ENCODE measurements at places on chromosomes 5 and 9.

DNA sequence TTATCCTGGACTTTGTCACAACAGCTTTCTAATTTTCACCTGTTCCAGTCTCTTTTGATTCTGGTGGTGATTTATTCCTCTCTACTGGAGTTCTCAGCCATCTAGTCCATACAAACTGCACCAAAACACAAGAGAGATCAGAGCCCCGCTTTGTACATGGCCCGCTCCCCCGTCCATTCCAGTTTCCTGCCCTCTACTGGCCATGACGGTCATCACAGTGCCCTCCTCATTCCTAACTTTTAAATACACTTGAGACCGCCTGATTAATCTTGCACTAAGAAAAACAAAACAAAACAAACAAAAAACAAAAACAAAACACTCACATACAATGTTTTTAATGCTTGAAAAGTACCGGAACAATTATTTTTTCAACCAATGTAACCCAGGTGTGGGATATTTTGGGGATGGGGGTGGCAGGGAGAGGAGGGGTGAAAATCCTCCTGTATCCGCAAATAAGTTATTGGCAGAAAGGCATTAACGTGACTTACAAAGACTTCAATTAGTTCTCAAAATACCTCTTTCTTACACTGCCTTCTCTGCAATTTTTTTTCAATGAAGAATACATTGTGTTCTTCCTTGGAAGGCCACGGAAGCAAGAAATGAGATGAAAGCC, 84.8 kb upstream of the PAM start:
- peak; percentile 7 for DNase-seq

DNA sequence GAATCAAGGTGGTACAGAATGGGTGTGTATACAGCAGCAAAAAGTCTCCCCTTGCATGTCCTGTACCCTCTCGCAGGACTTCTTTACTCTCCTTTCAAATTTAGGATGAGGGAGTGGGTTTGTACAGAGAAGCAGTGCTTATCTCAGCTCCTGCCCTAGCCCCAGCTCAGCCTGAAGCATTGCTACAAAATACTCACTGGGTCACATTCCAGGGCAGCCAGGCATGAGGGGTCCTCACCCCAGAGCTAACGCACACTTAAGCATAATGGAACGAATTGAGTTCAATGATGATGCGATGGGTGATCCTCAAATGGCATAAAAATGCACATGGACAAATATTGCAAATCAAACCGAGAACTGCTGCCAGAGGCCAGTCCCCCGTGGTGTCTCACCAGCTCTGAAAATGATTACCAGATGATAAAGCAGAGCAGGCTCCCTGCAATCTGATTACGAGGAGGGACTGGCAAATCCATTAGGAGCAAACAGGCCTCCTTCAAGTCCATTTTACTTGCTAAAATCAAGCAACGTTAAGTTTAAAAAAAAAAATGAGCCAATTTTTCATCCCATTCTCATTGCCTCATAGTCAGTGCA, 231.6 kb upstream of the TAS2R1 start:
- DNase-seq: no peak

DNA sequence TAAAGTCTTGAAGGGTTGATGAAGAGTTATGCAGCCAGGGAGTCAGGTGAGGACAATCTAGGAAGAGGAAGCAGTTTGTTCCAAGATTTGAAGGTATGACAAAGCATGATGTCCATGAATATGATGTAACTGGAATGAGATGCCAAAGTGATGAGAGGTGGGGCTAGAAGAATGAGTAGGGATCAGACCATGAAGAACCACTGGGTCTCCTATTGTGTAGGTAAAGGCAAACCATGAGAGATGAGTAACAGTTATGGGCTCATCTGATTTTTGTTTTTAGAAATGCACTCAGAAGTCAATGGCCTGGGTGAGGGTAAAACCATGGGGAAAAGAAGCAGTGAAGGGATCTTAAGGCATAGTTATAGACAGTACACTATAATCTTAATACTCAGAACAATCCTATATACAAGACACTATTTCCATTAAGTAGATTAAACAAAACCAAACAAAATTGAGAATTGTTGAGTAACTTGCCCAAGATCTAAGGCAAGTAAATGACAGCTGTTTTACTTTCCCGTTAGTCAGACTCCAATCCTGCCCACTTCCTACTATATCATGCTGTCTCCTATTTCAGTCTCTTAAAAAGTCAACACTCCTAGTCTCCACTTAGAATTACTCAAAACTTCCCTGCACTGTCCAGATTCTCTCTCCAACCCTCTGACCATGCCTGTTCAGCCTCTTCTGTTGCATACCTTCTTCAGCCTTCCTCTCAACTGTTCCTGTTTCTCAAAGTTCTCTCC, 393.8 kb upstream of the MEF2C start:
- no peak for DNase-seq

- DNase-seq: no peak
Measured at GRCh38 chr9:136021872-136022681, 60.9 kb upstream of the UBAC1 start.

DNA sequence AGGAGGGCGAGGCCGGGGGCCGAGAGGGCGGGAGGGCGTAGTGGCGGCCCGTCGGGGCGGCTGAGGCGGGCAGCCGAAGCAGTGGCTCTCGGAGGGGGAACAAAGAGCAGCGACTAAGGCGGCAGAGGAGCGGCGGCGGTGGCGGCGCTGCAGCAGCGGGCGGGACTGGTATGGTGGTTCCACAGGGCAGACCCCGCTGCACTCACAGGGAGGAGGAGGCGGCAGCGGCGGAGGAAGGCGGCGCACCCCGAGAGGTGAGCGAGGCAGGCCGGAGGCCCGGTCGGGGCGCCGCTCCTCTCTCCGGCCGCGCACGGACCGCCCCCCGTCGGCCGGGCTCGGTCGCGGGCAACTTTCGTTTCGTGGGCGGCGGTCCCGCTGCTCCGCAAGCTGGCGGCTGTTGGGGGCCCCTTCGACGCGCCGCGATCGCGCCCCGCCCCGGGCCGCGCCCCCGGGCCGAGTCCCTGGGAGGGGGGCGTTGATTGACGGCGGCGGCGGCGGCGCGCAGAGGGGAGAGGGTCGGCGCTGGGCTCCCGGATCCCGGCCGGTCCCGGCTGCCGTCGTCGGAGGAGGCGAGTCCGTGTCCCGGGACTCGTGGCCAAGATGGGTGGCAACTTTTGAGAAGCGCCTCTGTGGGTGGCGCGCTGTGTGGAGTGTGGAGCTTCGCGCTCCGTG, 467 bp downstream of the CNOT6 start:
- peak; percentile 40 for DNase-seq

DNA sequence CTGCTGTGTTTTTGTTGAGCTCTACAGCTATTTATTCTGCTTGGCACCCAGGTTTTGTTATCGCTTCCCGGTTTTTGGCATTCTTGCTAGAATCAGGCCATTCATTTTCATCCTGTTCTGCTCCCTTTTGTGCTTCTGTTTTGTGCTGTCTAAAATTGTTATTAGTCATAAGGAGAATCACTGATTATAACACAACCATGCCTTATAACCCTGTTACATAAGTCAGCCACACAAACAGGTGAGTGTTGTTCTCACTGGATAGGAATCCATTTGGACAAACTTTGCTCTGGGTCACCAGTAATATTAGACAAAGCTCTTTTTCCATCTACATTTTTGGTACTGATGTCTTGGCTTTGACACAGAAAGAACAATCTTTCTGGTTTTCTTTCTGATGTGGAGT, 622.8 kb downstream of the PSAT1 start:
- DNase-seq: no peak

GRCh38 chr5:56610093-56610698, 205.2 kb upstream of the MAP3K1 start:
- DNase-seq: no peak

- DNase-seq: no peak
Measured at GRCh38 chr9:136799079-136799853, 3.1 kb downstream of the CCDC183 start.

GRCh38 chr5:59186623-59187022, 603.7 kb downstream of the RAB3C start:
- DNase-seq: no peak

DNA sequence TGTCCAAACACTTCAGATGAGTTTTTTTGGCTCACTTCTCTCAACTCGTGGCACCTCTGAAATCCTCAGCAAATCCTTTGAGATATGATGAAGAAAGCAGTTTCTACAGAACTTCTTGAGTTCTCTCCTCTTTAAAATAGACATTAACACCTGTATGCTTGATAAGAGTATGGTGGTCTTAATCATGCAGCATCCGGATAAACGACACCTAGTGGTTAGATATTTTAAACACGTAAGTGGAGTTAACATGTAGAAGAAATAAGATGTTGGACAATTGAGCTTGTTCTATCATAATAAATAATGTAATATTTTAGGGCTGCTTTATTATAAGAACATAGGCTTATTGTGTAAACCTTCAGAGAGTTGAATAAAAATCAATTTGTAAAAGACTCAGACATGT, 324.8 kb downstream of the CYLC2 start:
- no peak for DNase-seq

DNA sequence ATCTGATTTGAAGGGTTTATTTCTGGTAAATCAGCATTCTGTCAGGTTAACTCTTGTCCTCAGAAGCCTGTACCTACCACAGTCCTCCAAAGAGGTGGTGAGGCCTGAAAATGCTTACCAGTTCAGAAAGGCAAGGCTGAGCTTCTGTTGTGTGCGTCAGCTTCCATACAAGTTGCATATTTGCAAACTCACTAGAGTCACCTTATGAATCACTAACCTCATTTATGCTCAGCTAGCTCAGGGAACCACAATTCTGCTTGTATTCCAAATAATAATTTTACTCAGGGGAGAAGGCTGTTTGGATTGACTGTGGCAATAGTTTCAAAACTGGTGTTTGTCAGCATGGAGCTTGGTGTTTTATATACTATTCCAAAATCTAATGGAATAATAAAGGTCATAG, 355.1 kb upstream of the RFX3 start:
- no peak for DNase-seq

DNA sequence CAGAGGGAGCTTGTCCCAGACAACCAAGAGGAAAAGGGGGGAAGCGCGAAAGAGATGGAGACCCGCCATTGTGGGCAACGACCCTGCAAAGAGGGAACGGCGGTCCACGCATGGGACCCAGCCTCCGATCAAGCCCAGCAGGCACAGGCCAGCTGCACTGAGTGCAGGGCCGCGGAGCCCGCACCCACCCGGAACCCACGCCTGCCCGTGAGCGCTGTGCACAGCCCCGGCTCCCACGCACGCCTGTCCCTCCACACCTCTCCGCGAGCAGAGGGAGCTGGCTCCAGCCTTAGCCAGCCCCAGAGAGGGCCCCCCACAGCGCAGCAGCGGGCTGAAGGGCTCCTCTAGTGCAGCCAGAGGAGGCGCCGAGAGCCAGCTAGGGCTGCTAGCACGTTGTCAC, 416.5 kb downstream of the DMRTA1 start:
- DNase-seq: no peak

GRCh38 chr5:169923988-169924387, 56.3 kb downstream of the INSYN2B start:
- DNase-seq: no peak

GRCh38 chr9:128987805-128988204, 40.3 kb downstream of the NUP188 start:
- no peak for DNase-seq

DNA sequence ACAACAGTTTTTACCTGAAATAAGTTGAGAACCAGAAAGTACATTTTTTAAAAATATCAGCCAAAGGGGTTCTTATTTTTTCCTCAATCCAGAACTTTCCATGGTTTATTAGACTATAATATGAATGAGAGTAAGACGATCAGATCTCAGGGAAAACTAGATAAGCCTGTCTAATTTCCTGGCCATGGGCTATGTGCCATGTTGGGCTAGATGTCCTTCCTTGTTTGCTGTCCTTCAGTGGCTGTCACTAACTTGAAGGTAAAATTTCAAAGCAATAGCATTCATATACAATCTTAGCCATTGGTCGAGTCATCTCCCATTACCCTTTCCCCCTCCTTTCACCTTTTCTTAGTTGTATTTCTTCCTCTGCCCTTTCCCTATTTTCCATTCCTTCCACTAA, 179.5 kb upstream of the PPP1R2B start:
- no peak for DNase-seq

DNA sequence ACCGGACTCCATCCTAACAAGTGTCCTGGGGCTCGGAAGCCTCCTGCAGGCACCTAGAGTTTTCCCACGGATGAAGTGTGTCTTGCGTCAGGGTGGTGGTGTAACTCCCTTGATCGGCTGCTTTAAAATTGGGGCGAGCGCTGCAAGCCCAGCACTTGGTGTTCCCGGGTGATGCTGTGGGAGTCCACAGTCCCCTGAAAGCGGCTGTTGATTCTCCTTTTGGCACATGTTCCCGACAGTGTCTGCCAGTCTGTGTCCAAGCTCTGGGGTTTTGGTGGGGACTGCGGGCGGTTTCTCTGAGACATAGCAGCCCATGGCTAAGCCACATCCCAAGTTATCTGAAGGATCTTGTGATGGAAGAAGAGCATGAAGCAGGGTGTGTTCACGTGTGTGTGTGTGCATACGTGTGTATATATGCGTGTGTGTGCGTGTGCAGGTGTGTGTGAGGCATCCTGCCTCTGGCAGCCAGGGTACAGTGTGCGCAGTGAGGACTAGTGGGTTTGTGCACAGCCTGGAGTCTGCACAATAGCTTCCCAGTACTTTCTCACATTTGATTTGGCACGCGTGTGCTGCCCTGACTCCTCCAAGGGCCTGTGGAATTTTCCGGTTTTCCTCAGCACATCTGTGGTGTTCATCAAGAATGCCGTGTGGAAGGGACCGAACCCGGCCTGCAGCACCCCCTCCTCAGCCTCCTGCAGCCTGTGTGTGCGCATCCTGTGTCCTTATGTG, 16.9 kb downstream of the SLC25A48 start:
- no peak for DNase-seq

DNA sequence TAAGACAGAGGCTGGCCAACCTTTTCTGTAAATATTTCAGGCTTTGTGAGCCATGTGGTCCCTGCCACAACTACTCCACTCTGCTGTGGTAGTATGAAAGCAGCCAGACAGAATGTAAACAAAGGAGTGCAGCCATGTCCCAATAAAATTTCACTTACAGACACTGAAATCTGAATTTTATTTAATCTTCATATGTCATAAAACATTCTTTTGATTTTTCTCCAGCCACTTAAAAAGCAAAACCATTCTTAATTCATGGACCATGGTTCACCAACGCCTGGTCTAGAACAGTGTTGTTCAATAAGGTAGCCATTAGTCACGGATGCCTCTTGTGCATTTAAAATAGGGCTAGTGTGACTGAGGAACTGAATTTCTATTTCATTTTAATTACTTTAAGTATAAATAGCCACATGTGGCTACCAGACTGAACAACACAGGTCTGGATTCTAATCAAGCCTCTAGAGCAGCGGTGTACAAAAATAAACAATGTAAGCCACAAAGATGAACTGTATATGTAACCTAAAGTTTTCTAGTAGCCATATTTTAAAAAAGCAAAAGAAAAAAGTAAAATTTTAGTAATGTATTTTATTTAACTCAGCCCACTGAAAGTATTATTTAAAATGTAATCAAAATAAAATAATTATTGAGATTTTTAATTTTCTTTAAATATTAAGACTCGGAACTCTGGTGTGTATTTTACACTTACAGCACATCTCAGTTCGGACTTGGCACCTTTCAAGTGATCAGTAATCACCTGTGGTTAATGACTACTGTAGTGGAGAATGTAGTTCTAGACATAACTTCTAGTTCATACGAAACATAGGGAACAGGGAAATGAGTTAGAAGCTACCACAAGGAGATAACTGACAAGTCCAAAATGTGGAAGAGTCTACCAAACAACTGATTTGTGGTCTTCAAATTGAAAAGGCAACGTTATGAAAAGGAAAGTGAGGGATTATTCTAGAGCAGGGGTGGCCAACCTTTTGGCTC, 14.3 kb downstream of the GEMIN5 start:
- no peak for DNase-seq

- no peak for DNase-seq
Measured at GRCh38 chr5:149228618-149229297, 42.9 kb upstream of the AFAP1L1 start.

- DNase-seq: no peak
Measured at GRCh38 chr9:89440548-89440947, 57.4 kb downstream of the SEMA4D start.

All from GM19239 (cell line).